ENCODE measurements at places on chromosomes 13 and 19.

DNA sequence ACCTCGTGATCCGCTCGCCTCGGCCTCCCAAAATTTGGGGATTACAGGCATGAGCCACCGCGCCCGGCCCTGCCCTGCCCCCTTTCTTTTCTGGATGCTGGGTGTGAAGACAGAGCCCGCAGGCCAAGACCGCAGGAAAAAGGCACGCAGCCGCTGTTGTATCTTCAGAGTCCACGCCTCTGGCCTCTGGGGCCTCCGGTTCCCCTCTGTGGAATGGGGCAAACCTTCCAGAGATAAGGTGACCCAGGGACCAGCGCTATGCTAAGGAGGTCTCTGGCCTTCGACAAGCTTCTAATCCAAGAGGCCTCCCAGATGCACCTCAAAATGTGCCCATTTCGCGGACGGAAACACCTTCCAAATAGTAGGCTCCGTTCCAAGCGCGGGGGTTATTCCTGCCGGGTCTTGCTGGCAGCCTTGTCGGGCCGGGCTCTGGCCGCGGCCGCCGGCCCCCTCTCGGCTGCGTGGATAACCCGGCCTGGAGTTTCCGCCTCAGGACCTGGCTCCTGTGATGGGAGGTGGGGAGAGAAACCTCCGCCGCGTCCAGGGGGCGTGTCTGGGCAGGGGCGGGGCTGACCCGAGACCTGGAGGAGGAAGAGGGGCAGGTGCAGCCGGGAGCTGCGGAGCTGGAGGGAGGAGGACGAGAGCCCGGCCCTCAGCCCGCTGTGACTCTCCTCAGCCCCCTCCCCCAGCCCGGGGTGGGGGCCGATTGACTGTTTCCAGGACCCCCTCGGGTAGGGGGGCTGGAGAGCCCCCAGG is 13.1 kb downstream of the TJP3 start:
- peak; percentile 92 for DNase-seq

- DNase-seq, result peak; percentile 10
These were observed 643.1 kb upstream of the ARGLU1 start for GRCh38 chr13:107211073-107211472.

DNA sequence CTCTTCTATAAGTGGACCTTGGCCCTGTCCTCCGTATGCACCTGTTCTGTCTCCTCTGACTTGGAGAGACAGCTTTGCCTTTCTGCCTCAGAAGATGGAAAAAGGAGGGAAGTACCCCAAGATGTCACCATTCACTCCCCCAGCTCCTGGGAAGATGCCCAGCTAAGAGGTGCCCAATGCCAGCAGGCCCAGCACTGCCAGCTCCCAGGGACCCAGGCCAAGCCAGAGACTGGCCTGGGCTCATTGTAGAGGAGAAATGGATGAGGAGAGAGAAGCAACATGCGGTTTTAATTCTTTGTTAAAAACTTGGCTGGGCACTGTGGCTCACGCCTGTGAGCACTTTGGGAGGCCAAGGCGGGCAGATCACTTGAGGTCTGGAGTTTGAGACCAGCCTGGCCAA is 111.5 kb upstream of the ZNF507 start:
- DNase-seq, result no peak

GRCh38 chr19:13700621-13701020 is 63.7 kb upstream of the MRI1 start:
- DNase-seq, result no peak

DNA sequence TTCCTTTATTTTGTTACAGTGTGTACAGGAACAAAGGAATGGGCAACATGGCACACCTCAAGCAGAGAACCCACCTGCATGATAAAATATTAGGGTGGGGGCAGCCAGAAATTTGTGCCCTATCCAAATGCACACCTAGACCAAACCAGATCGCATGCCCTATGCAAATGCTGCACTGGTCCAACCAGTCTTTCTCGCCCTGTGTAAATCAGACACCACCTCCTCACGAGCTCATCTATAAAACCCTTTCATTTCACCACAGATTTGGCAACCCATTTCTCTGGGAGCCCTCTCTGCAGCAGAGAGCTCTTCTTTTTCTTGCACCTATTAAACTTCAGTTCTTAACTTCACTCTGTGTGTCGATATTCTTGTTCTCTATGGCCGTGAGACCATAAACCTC is 1559.2 kb downstream of the SLITRK1 start:
- no peak for DNase-seq
